A549 treated with AZD2906 at 1 μM for 4 hours (cell line): ENCODE measurements at places on chromosomes 2 and 18. TPM values are rescaled to one million over a fixed set of nuclear protein-coding genes. Genes with fewer than 3 reads are reported as not detected.

Gene ANKRD30B
- not detected in 5 replicates for total RNA-seq

Gene AKAIN1
- not detected in 5 replicates for total RNA-seq

Gene PLCL1
- total RNA-seq, result 0.02 TPM in 1 of 5 replicates, not detected in the others

Gene AFF3
- 0.01 to 0.06 TPM (median 0.02 TPM) in 5 replicates for total RNA-seq

Gene GPBAR1
- 0.24 to 0.54 TPM (median 0.40 TPM) in 5 replicates for total RNA-seq

Gene CD8B
- total RNA-seq, result not detected in 5 replicates

Gene OSBPL6
- 5.8 to 7.4 TPM (median 6.1 TPM) in 5 replicates for total RNA-seq

Gene SERPINB10
- total RNA-seq, result not detected in 5 replicates

Gene XDH
- total RNA-seq, result 0.98 to 1.4 TPM (median 1.2 TPM) in 5 replicates

Gene PCGF1
- 29.9 to 35.0 TPM (median 31.9 TPM) in 5 replicates for total RNA-seq

Gene SLC5A7
- not detected in 5 replicates for total RNA-seq
